Activated naive CD4-positive, alpha-beta T cell treated with anti-CD3 and anti-CD28 coated beads, Interleukin-2, amount 10 ng/mL, durations not matched to agents 5 hours and 36 hours (primary cell): ENCODE measurements at places on chromosomes 3 and 15. TPM values are rescaled to one million over a fixed set of nuclear protein-coding genes. Genes with fewer than 3 reads are reported as not detected.

Gene SLC12A1
- not detected for total RNA-seq

Gene GCSAM
- total RNA-seq: 24.5 TPM

Gene MRPL47
- total RNA-seq: 27.6 TPM

Gene ATP8B4
- total RNA-seq: 1.5 TPM

Gene THRB
- total RNA-seq: not detected

Gene C2CD4A
- not detected for total RNA-seq

Gene SPTSSB
- total RNA-seq: not detected

Gene CHL1
- not detected for total RNA-seq

Gene SCAANT1
- not detected for total RNA-seq

Gene SKOR1
- total RNA-seq: 0.36 TPM

Gene AP3B2
- total RNA-seq: not detected

Gene NMNAT3
- 0.73 TPM for total RNA-seq

Gene EBLN2
- 6.8 TPM for total RNA-seq

Gene CCR8
- 0.76 TPM for total RNA-seq

Gene BSN
- total RNA-seq: 0.03 TPM

Gene GPR156
- total RNA-seq: not detected

Gene COL8A1
- total RNA-seq: 0.08 TPM
